D721Med (cell line): ENCODE measurements at places on chromosomes 2 and 18.

DNA sequence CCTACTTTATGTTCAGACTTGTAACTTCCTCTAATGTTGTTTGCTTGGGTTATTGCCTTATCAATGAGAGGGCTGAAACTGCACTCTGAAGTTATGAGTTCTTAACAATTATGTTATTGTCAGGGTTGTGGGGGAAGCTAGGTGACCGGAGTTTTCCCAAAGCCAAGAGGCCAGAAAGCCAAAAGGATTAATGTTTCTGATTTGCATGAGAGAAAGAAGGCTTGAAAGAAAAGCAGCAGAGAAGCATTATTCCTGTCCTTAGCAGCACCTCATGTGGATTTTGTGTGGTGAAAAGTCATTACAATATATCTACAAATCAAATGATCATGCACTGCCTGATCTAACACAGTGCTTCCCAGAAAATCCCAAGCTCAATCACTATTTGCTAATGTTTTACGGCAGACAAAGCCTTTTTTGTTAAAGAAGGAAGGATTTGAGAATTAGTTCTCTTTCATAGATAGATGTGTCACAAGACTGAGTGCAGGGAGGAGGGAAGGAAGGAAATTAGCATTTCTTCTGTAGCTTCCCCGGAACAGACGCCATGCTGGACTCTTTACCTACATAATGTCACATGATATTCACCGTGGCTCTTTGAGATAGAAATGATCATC, 203.2 kb downstream of the ALK start:
- no peak for DNase-seq

GRCh38 chr2:241031436-241032165, 33.2 kb downstream of the SNED1 start:
- DNase-seq: no peak

DNA sequence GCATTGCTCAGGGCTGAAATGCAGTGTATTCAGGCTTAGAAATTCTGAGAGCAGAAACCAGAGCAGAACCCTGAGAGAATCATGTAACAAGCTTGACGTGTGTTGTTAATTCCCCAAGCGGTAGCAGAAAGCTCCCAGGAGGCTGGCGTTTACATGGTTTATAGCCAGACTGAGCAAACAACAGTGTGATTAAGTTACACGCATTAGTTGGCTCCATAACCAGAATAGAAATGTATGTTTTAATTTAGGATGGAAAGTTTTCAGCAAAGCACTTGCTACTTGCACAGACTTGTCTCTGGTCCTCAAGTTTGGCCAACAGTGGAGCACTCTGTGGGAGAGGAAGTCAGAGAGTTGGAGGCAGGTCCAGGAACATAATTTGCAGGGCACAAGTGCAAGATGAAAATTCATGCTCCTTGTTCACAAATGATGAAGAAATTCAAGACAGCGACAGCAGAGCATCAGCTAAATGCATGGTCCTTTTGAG, 69.3 kb downstream of the MAPK4 start:
- no peak for DNase-seq

DNA sequence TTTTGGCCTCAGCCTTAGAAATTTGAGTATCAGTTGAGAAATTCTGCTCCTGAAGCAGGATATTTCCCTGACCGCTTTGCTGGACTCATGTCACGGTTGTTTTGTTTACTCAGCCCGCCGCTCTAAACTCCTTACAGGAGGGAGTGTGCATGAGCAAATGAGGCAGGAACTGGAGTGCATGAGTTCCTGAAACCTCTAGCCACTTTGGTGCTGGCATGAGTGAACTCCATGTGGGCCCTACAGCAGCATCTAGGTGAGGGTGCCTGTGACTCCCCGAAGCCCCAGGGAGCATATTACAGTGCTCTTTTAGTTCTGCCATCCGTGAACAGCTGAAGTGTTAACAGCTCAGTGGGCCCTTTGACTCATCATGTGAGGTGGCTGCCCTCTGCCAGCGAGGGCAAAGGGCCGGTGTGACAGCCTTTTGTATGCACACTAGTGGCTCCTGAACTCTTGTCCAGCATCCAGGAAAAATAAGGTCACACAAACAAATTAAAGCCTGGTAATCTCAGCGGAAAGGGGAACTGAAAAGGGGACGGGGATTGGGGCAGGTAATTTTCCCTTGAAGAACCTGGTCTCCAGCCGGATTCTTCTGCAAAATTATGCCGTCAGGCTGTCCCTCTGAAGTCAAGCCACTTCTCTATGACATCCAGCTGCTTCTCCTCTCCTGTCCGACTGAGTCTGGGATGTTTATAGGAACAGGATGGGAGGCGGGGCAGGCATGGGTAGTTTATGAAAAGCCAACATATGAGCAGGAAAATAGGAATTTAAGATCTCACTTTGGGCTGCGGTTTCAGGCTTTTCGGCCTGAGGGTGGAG, 1668.7 kb downstream of the SUCLG1 start:
- DNase-seq: no peak

DNA sequence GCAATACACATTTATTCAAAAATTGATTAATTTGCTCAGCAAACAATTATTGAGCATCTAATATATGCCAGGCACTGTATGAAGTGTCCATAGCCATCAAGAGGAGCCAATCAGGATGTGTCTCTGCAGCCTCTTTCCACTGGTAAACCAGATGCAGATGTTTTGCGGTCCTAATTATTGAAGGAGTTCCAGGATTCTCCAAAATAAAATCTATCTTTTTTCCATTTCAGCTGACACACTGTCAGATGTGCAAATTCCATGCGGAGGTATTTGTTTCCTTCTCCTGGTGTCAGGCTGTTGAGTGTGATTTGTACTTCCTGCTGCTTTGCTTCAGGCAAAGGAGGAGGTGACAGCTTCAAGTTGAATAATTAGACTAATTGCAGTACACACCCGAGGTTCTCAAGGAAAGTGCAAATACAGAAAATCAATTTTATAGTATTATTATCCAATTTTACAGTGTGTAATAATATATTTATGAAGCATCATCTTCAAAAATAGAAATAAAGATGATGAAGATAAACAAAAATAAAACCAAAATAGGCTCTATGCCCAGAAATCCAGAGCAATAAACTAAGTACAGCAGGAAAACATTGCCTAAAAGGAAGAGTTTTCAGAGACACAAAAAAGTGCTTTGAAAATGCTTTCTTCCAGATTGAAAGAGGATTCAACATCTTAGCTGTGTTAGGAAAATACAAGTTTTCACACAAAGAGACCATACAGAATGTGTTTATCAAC, 1352.9 kb upstream of the CHAC2 start:
- DNase-seq: no peak

GRCh38 chr18:59517446-59518165, 158.5 kb upstream of the LMAN1 start:
- no peak for DNase-seq

- DNase-seq: no peak
Measured at GRCh38 chr2:193542762-193543161, 1348.0 kb upstream of the TMEFF2 start.

DNA sequence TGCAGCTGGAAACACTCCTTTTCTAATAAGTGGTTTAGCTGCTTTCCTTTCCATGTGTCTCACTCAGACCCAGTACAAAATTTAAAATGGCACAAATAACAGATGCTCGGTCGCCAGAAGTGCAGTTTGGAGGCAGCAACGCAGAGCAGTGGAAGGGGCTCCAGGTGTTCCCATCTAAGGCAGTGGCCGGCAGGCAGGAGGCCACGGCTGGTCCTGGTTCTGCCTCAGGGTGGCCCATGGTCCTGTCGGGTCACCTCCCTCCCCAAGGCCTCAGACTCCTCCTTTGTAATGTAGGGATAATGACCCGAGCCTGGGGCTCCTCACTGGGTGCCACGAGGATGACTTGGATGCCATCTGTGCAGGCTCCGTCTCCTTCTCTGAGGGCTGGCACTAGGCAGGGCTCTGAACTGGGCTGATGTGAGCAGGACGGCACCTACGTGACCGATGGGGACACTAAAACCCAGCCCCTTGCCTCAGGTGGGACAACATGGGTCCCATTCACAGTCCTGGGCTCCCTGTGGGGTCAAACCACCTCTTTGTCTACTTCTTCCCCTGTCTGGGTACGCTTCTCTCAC, 80.9 kb upstream of the SLC66A3 start:
- no peak for DNase-seq

DNA sequence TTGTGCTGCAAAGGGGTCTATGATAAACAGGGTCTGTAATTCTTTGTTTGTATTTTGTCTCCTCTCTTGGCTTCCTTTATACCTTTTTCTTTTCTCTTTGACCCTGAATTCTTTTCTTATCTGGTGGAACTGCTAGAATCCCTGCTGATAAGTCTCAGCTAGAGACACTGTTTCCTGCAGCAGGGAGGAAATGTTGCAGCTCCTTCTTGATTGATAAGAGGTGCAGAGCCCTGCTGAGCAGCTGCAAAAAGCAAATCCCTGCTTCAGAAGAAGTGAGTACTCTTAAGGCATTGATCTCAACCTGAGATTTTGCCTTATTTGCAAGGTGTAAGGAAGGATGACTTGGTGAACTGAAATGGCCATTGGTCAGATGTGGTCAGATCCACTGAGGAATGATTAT, 167.8 kb downstream of the NUP35 start:
- DNase-seq: no peak

GRCh38 chr2:46615555-46615954, 136.2 kb downstream of the TMEM247 start:
- DNase-seq: no peak

DNA sequence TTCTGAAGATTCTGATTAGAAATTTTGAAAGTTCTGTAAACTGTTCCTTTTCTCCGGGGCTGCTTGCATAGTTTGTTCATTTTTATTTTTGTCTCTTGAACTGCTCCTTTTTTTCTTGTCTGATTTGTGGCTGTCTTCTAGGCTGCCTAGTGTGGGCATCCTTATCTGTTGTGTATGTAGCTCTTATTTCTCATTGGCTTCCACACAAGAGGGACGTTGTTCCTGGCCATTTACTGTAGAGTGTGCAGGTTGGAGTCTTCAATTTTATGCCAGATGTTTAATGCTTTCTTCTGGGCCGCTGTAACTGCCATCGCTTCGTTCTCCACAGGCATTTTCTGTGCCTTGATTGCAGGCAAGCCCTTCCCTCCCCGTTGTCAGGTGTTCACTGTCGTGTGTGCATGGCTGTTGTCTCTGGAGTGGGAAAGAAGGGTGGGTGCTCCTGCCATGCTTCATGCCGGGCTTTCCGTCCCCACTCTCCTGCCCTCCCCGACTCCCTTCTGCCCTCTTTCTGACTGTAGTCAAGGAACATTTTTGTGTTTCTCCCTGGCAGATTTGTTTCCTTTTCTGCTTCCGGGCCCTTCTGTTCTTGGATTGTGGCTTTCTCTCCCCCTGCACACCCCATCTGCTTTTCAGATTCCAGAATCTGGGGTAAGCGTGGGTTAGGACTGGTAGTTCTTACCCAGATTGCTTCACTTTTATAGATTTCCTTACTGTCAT, 15.5 kb downstream of the CEP192 start:
- DNase-seq: no peak

GRCh38 chr2:65464604-65465003, 32.2 kb upstream of the SPRED2 start:
- DNase-seq: no peak

DNA sequence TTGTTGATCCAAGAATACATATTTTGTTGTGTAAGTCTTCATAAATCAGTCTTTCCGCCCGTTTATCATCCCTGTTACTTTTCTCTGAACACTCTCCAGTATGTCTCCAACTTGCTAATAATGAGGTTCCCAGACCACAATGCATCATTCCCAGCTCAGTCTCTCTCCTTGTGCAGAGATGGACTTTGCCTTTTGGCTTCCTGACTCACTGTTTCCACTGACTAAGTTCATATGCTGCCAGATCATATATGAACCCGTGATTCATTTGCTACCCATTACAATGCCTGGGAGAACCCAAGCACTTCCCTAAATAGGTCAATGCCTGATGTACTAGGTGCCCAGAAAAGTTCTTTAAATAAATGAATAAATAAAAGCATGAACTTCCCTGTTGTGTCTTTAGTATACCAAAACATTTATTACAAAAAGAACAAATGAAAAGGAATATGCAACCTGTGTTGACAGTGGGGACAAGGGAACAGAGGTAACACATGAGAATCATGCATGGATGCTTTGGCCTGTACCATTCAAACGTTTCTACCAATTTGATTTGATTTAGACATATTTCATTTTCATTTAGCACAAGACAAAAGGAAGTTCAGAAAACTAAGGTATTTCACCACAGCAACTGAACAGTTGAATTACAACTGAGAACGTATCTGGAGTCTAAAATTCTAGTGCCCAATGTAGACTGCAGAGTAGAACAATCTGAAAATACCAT, 215.4 kb upstream of the HNRNPA3 start:
- DNase-seq: no peak

- no peak for DNase-seq
Measured at GRCh38 chr2:46684661-46685060, 205.3 kb downstream of the TMEM247 start.

GRCh38 chr2:12173271-12173942, 427.0 kb downstream of the LPIN1 start:
- no peak for DNase-seq

DNA sequence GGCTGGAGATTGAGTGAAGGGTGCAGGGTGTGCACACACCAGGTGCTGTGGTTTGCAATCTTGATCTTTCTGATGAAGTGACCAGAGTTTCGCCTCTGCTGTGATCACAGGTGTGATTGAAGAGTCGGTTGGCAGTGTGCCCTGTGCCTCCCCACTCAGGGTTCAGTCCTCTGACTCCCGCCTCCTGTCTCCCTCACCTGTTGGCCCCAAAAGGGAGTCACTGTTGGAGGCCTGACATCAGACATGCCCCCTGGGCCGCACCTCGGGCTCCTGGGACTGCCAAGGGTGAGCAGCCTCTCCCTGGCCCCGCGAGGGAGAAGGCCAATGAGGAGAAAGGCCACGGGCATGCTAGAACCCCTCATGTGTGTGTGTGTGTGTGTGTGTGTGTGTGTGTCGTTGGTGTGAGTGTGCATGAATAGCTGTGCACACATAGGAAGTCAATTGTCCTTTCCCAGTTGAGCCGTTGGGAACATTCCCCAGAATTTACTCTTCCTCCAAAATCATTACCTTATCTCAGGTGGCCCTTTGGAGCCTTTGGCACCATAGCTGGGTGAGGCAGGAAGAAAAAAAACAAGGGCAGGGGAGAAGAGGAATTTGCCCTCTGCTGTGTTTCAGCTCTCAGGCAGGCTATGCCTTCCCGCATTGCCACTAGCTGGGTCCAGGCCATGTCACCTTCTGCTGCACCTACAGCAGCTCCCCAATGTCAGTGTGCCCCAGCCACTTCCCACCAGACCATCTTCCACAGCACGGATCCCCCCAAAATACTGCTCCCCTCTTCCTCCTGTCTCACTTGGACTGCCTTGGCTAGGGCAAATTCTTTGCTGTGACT, 78.1 kb upstream of the LAPTM4A start:
- DNase-seq: no peak

- DNase-seq: no peak
Measured at GRCh38 chr2:156784020-156784701, 348.0 kb downstream of the GPD2 start.

- no peak for DNase-seq
Measured at GRCh38 chr2:160417745-160418397, 75.7 kb downstream of the RBMS1 start.

- no peak for DNase-seq
Measured at GRCh38 chr2:118929059-118929458, 12.9 kb upstream of the MARCO start.
